ENCODE measurements at places on chromosomes 2 and 18.
A peak's percentile ranks its signal among the peaks of the same experiment; 100 is the strongest.

DNA sequence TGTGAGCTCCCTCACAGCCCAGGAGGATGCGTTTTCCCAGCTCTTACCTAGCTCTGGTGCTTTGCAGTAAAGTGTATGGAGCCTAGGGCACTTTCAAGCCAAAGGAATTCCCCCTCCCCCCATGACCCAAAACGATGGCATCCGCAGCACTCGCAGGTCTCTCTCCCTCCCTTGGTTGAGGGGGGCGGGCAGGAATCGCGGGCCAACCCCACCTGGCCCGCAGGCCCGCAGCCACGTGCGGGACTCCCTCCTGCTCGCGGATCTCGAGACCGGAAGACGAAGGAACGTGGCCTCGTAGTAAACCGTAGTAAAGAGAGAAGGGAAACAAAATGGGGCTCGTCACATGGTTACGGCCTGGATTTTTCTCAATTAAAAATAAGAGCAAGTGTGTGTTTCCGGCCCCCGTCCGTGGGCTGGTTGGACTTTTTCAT is 8.5 kb downstream of the IRS1 start:
- DNase-seq, result peak; percentile 64

GRCh38 chr2:241562269-241562891 is 3.8 kb downstream of the BOK start:
- no peak for DNase-seq

GRCh38 chr2:120229341-120229740 is 6.1 kb upstream of the TMEM185B start:
- DNase-seq, result no peak

DNA sequence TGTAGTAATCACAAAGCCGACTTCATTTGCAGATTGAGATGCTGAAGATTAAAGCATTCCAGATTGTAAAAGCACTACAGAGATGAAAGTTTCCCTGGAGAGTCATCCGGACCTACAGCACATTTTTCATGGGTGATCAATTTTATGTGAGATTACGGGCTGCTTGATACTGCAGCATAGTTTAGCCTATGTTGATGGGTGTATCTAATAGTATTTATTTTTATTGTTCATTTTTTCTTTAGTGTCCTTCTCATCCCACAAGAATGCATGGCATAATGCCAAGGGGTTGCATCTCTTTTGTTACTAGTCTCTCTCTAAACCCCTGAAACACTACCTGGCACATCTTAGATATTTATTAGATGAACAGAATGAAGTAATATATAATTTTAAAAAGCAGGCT is 240.4 kb downstream of the MBD2 start:
- DNase-seq, result peak; percentile 50

DNA sequence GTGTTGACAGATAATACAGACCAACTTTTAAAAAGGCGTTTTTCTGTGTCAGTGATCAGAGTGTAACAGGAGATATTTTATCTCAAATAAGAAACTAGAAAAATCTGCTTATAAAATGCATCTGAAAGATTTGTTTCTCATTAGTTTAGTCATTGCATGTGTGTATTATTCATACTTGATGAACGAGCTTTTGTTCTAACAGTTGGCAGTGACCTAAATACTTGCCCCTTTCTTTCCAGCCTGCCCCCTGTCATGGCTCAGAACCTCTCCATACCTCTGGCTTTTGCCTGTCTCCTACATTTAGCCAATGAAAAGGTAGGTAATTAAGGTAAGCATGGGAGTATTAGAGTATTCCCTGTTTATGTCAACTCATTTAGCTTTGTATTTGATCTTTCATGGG is 33.6 kb downstream of the NCAPH start:
- DNase-seq, result no peak

DNA sequence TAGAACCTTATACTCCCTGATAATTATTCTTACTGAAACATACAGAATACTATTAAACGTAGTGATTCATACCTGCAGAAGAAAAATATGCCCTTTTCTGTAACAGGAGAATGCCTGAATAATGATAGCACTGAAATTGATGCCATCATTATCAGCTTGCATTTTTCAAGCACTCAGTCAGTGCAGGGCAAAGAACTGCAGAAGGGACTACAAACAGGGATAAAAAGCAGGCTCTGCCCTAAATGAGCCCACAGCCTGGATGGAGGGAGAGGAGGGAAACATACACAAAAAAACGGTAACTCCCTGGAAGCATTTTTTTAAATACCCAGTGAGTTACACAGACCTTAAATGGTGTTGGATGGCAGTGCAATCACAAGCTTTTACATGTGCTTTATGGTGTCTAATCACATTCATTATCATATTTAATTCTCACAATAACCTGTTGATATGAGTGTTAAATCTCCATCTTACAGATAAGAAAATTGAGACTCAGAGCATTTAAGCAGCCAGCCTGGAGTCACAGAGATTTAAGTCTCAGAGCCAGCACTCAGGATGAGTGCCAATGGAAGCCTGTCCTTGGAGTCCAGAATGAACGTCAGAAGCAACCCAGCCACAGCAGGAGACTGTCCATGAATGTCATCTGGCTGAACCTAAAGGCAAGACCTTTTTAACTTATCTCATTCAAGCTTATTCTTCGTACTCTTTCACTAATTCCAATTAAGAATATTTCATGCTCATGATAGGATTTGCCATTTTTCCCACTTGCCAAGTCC is 139.3 kb upstream of the CTNNA2 start:
- no peak for DNase-seq

DNA sequence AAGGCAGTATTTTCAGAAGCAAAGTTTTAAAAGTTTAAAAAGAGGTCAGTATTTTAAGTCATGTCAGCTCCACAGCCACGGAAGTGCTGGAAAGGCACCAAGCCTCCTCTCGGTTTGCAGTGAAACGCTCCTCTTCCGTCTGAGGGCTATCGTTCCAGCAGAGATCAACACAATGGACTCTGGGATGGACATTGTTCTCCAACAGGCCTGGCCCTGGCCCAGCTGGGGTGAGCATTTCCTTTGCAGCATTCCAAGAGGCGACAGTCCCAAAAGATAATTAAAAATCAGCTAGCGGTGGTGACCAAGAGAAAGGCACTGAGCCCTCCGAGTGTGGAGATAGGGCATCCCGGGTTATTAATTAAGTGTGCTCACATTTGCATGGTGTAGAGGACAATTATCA is 95.9 kb upstream of the LCLAT1 start:
- no peak for DNase-seq

DNA sequence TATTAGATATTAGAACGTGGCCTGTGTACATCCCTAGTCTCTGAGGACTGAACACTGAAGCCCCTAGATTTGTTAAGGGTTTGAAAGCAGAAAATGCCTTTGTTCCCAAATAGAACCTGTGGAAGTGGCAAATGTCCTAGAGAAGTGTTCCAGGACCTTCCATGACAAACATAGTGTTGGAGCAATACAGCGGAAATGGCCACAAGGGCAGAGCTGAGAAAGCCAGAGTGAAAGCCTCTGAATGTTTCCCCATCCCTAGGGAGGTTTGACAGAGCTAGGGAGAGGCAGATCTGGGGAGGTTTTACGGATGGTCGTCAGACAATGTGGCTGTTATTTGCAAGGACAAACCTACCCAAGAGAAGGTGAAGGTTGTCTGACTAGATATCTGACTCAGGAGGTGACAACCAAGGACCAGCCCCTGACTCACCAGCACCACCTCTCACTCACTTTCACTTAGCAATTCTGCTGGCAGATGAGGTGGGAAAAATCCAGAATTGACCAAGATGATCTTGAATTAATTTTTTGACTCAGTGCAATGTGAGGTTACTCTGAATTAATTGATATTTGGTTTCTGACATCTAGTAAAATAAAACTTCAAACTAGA is 24.1 kb downstream of the RBM43 start:
- no peak for DNase-seq

- DNase-seq, result no peak
Measured at GRCh38 chr2:127309468-127309867, 15.5 kb upstream of the ERCC3 start.

GRCh38 chr2:74186038-74186437 is 7.4 kb upstream of the MOB1A start:
- no peak for DNase-seq

DNA sequence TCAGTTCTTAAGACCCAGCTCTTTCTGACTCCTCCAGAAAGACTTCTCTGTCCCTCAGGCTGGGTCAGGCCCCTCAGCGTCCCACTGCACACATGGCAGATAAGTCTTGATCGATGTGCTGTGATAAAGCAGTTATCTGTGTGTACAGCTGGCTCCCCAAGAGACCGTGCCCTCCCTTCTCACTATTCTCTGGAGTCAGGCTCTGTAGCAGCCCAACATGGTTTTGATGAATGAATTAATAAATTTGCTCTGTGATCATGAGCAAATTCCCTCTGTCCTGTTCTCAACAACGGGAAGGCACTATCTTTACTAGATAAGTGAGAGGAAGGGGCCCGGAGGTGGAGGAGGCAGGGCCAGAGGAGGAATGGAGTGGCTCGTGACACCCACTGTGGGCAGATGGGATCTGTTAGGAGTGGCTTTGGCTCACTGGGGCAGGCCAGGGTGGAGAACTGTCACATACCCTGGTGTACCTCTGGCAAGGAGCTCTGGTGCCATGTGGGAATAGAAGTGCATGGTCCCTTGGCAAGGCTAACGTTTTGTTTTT is 48.3 kb downstream of the ZFP36L2 start:
- no peak for DNase-seq

DNA sequence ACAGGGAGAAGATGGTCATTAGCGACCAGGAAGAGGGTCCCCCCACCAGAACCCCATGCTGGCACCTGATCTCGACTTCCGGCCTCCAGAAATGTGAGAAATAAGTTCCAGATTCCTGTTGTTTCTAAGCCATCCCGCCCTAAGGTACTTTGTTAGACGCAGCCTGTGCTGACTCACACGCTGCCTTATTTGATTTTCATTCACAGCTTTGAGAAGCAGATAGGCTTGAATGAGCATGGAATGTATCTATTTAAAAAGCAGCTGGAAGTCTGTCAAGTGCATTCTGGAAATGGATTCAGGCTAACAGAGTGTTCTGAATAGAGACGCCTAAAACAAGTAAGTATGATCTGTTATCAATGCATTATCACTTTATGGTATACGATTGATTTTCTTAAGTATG is 8.3 kb upstream of the IL1R2 start:
- DNase-seq, result peak; percentile 51

DNA sequence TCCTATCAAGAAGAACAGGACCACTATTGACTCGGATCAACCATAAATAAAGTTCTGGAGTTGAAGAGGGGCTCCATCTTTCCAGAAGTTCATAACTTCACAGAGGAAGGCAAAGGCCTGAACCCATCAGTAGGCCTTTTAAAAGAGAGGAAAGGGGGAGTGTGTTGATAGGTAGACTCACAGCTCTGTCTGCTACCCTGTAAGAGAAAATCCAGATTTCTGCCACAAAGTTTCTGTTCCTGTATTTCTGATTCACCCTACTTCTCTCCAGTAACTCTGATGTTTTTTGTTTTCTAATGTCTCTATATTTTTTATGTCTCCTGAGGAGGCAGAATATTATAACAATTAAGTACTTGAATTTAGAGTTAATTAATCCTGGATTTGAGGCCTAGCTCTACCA is 564.0 kb downstream of the TNS1 start:
- no peak for DNase-seq

- DNase-seq, result no peak
Measured at GRCh38 chr2:68774569-68775271, 40.1 kb downstream of the ARHGAP25 start.

DNA sequence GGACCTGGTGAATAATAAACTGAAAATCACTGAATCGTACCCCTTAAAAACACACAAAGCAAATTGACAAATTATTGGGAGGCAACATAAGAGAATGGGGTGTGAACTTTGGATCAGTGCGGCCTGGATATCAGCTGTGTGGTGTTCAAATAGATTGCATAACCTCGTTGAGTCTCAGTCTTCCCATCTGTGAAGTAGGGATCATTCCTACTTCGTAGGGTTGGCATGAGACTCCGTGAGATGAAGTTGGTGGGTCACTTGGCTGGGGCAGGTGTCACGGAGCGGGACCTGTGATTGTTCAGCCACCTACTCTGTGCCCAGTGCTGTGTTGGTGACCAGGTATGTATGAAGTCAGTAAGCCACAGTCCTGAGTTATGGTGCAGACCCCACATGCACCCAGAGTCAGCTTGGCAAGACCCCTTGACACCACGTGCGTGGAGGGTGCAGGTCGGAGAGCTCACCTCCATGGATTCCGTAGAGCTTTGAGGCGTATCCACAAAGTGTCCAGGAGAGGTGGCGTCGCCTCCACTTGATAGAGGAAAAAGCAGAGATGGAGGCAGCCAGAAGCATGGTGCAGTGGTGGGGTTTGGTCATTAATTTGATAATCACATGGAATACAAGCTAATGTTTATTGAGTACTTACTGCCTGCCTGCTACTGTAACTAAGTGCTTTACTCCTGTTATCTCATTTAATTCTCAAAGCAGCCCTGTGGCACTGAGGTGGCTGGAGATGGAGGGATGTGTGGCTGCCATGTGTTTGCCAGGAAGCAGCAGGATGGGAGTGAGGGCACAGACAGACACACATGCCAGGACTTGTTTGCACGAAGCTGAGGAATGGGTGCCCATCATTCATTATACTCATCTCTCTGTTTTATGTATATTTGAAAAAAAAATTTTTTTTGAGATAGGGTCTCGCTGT is 35.8 kb downstream of the HPCAL1 start:
- no peak for DNase-seq

- peak; percentile 64 for DNase-seq
Measured at GRCh38 chr2:76197842-76198448, 487.2 kb upstream of the GCFC2 start.

- DNase-seq, result no peak
Measured at GRCh38 chr2:189830510-189830909, 46.3 kb downstream of the PMS1 start.

GRCh38 chr2:19028587-19029375 is 329.6 kb downstream of the OSR1 start:
- no peak for DNase-seq

GRCh38 chr2:12087175-12087574 is 340.7 kb downstream of the LPIN1 start:
- no peak for DNase-seq

- no peak for DNase-seq
Measured at GRCh38 chr2:211793690-211794089, 744.9 kb downstream of the ERBB4 start.

DNA sequence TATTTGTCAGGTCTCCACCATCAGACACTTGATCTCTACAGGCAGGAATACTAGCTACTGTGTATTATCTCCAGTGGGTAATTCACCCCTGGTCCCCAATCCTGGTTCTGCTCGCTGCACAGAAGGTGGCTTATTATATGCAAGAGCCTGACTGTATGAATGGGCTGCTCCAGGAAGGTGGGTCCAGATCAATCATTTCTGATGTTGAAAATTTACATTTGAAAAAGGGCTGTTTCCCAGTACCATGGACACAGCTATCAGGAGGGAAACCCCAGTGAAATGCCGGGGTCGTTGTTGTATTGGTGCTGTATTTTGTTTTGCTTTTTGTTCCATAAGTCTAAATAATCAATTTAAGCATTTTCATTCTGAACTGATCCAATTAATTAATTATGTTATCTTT is 367.6 kb downstream of the RND3 start:
- DNase-seq, result no peak

GRCh38 chr2:240831594-240832204 is 11.7 kb upstream of the KIF1A start:
- no peak for DNase-seq

- DNase-seq, result peak; percentile 58
Measured at GRCh38 chr2:107276034-107276433, 390.1 kb upstream of the ST6GAL2 start.

- no peak for DNase-seq
Measured at GRCh38 chr2:52345082-52345481, 1313.2 kb upstream of the NRXN1 start.

GRCh38 chr18:64091526-64091925 is 57.4 kb downstream of the LINC00305 start:
- DNase-seq, result no peak
